ENCODE measurements at places on chromosomes 3 and 15.

DNA sequence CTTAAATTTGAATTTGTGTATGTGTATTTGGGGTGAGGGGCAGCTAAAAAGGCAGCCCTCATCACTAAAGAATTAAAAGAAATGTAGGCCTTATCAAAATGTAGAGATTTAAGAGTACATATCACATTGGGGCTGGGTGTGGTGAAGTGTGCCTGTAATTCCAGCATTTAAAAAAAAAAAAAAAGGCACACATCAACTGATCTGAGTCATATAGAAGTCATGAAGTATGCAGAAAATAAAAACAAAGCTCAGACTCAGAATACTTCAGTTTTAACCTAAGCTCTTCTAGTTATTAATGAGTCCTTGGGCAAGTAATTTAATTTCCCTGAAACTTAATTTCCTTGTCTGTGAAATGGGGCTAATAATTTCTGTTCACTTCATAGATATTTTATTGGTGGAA is 31.6 kb downstream of the SLC24A1 start:
- DNase-seq = peak; percentile 64

GRCh38 chr3:52324676-52325075 is 8.6 kb downstream of the DNAH1 start:
- peak; percentile 73 for DNase-seq

- no peak for DNase-seq
Observed at GRCh38 chr15:95280711-95281110, 1049.3 kb downstream of the MCTP2 start.

- DNase-seq = no peak
Observed at GRCh38 chr3:48125013-48125705, 63.1 kb downstream of the CDC25A start.

DNA sequence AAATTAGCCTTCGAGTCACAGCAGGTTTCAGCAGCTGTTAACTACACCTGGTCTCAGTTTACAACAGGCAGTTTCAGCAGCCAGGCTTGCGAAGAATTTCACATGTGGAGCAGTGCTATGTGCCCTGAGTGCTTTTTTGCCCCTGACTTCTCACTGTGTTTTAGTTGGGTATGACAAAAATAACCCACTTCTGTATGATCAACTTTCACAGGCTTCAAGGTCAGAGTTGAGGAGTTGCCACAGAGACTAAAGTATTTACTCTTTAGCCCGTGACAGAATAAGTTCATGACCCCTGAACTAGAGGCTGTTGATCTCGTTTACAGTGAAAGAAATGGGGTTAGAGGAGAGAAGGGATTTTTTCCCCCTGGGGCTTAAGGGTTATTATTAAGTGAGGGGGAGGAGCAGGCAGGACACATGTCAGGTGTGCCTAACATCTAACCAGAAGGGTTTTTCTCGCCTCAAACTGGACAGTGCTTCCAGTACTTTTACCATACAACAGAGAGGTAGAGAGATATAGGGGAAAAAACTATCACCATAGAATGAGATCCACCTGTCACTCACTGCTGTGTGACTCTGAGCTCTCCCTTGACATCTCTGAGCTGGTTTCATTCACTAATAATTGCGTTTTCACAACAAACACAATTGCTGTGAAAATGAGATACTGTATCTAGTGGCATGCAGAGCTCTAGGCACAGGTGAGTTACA is 14.0 kb upstream of the TOPBP1 start:
- no peak for DNase-seq

GRCh38 chr3:122394173-122394572 is 10.2 kb downstream of the FAM162A start:
- DNase-seq = no peak

GRCh38 chr15:87118435-87118834 is 1038.8 kb downstream of the AGBL1 start:
- no peak for DNase-seq

- no peak for DNase-seq
Observed at GRCh38 chr3:167102071-167102470, 278.0 kb downstream of the ZBBX start.

DNA sequence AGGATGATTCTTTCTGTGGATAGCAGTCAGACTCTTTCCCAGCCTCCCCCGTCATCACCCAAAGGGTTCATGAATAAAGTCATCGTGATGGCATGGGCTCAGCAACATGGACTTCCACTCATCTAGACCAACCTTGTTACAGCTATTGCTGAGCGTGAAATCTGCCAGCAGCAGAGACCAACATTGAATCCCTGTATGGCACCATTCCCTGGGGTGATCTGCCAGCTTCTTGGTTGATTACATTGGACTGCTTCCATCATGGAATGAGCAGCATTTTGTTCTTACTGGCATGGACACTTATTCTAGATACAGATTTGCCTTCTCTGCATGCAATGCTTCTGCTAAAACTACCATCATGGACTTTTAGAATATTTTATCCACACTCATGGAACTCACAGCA is 195.6 kb upstream of the AZI2 start:
- DNase-seq = no peak

DNA sequence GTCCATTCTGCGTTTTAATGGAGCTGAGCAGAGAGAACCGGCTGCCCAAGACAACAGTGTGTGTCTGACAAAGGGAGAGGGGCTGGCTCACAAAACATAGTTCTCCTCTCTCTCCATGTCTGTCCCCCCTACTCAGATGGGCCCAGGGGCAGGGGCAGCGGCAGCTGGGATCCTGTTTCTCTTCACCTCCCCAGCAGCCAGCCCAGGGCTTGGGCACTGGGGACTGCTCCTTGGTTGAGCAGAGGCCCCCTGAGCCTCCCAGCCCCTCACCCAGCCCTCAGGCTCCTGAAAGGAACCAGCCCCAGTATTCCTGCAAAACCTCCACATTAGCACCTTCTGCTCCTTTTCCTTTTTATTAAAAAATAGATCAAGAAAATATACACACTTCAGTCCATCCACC is 17.8 kb downstream of the TPRA1 start:
- peak; percentile 44 for DNase-seq

DNA sequence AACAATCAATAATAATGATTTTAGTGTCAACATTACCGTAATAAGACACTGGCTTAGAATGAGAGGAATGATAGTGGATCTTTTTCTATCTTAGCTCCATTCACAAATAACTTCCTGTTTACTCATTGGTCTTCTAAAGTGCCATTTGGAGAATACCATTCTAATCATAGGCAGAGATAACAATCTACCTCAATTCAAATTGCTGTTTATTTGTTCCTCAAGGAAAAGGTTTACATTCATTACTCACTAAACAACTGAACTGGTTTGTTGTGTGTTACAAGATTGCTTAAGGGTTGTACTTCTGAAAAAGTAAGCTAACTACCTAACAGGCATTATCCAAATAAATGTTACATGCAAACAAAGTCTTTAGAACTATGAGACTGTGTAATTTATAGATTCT is 8.1 kb upstream of the PCOLCE2 start:
- no peak for DNase-seq

- peak; percentile 60 for DNase-seq
Observed at GRCh38 chr15:100897221-100898151, 17.9 kb downstream of the ALDH1A3 start.

DNA sequence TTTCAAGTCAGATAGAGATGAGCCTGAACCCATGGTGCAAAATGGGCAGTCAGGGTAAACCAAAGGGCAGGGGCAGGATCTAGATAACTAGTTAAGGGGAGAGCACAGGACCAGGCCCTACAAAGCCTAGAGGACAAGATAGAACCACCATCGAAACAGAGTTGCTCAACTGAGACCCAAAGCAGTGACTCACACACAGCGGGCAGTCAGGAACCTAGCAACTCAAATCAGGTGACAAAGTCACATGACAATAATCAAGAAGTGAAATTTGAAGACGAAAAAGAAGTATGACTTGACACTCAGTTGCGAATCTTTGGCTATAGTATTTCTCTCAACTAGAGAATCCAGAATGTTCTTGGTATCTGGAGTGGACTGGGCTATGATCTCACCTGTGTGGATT is 136.0 kb upstream of the PTPRG start:
- no peak for DNase-seq

All from osteoblast (primary cell).